Stimulated activated CD4-positive, alpha-beta T cell treated with anti-CD3 and anti-CD28 coated beads, Interleukin-4, amount 100 ng/mL, for 4 hours (primary cell): ENCODE measurements at places on chromosomes 12 and 14.

GRCh38 chr14:99716091-99716849 is 32.2 kb downstream of the CYP46A1 start:
- DNase-seq: no peak

GRCh38 chr12:111269718-111270117 is 99.2 kb downstream of the PHETA1 start:
- no peak for DNase-seq

DNA sequence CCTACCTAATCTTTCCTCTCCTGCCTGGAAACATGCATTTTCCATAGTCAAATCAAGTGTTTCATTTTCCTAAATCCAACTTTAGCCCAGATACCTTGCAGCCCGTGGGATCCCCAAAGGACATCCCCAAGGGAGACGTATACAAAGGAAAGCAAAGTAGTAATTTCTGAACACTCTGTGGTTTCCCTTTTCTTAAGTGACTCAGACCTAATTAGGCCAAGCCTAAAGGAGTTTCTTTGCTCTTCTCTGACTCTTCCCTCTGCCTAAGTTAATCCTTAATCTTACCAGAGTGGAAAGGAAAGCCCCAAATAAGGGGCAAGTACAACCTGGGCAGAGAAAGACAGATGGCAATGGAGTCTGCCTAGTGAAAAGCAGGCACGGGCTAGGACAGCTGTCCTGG is 250.3 kb downstream of the SPTSSA start:
- DNase-seq: no peak

DNA sequence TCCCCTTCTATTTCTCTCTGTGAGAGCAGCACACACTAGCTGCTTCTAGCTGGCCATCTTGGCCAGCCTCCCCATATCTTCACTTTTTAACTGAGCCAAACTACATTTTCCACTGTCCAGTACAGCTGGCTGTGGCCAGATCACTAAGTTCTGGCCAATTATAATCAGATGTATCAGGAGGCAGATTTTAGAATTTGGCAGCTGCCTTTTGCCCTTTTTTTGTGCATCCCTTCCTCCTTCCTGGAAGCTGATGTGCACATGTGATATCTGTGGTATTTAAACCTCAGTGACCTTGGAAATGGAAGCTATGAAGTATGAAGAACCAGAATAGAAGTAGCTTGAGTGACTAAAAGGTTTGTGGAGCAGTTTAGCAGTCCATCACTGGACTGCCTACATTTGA is 49.8 kb upstream of the ANO6 start:
- no peak for DNase-seq

DNA sequence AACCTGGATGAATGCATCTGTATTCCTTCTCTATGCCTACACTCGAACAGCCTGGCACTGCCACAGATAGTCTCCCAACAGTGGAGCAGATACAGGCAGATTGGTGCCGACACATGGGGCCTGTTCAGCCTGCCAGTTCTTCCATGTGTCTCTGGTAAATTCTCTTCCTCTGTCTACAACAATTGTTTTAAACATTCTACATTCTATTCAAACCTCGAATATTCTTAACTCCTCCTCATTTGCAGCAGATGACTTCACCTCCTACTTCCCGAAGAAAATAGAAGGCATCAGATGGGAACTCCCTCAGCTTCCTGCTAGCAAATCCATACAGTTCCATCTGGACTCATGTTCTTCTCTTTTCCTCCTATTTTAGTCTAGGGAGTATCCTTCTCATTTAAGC is 43.1 kb upstream of the OTOGL start:
- DNase-seq: no peak
